NCI-H2107 (cell line): ENCODE measurements at places on chromosomes 5 and 9.

- no peak for DNase-seq
Measured at GRCh38 chr5:179381691-179382090, 36.4 kb upstream of the ADAMTS2 start.

DNA sequence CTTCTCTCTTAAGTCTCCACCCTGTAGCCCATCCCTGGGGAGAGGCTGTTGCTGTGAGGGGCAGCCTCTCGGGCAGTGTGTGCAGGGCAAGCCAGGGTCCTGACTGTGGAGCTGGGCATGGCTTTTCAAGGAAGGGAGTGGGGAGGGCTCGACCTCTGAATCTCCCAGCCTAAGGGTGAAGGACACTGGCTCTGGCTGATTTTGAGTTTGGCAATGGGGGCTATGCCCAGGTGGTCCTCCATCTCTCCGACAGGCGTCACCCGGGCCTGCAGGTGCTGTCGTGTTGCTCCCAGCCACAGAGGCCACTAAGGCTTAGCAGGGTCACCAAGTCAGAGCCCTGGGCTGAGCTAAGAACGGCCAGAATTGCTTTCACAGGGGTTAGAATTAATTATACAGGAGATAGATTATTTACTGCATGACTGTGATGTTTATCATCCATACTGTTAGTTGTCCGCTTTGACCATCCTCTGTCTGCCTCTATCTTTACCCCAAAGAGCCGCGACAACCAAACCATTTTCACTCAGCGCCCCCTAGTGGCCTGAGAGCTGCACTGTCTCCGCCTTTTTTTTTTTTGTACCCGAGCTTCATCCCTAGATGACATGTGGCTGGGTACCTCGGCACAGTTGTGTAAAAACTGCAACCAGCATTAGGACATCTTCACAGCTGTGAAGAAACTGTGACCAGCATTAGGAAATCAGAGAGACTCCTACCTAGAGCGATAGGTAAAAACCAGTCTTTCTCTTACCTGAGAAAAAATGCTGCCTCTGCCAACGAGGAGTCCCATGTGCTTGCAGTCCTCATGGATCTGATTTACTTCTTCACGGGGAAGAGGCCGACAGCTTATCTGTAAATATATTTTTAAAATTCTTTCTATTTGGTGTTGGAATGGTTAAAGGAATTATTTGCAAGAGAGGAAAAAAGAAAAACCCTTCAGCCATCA lies 44.5 kb downstream of the AGXT2 start:
- DNase-seq, result peak; percentile 30

DNA sequence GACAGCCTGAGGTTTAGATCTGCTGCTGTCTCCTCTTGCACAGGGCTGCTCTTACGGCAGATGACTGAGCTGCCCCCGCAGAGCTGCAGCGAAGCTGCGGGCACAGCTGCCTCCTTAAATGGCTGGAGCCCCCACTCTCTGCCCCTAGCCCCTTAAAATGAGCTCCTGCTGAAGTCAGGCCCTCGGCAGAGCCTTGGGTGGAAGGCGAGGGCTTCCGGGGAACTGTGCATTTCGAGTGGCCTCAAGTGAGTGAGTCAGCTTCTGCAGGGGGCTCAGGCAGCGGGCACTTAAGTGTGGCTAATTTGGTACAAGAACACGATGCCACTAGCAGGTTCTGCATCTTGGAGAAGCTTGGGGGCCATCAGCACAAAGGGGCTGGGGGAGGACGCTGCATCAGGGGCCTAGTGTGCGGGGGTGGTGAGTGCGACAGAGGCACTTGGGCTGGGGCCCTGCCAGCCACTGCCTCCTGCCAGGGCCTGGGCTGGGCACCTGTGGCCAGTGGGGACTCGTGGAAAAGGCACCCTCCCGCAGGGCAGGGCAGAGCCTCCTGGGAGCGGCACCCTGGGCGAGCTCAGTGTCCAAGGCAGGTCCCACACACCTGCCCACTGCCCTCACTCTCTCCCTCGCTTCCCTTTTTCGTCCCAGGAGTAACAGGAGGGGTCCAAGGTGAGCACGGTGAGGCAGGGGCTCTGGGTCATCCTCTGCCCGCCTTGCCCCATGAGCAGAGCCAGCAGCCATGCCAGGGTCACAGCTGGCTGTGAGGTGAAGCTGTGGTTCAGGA lies 28.8 kb upstream of the RNU6ATAC start:
- no peak for DNase-seq

DNA sequence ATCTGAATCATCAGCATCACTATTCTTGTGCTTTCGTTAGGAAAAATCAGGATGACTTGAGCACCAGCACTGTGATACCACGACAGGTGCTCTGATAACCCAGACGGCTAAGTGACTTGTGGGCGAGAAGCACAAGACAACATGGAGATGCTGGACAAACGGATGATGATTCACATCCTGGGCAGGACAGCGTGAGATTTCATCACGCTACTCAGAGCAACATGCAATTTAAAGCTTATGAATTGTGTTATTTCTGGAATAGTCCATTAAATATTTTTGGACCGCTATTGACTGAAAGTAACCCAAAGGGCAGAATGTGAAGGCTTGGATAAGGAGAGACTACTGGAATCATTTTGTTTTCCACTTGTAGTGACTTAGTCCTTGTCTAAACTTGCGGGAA lies 114.8 kb upstream of the DAPK1 start:
- DNase-seq, result no peak

- DNase-seq, result no peak
Measured at GRCh38 chr5:8598996-8599395, 730.0 kb downstream of the MTRR start.

DNA sequence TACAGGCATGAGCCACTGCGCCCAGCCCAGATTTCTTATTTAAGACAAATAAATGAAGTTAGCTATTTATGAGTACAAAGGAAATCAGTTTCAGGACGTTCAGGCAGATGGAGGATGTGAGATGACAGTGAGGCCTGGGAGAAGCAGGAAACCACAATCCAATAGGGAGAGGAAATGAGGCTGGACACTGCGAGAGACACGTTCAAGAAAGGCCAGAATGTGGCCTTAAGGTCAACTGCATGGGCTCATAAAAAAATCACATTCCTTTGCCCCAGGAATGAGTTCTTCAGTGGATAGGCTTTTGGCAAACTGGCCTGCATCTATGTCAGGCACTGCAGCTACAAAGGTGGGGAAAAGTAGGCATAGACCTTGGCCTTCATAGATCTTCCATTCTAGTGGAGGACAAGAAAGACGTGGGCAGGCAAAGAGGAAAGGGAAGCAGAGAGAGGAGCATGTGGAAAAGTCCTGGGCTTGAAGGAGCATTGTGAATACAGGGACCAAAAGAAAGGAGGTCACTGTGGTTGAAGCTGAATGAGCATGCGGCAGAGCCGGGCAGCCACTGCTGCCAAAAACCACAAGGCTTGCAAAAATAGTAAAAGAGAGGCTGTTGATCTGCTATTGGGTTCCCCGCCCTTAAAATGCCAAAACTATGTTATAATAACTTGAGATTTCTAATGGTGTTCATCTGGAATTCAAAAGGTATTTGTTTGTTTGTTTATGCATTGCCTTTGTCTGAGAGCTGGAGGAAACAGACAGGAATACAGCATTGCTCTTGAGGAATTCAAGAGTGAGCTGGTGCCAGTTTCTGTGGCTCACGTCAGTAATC lies 133.0 kb downstream of the GNA14 start:
- DNase-seq, result no peak

GRCh38 chr9:113882636-113883164 lies 6.6 kb downstream of the ZNF618 start:
- DNase-seq, result no peak

DNA sequence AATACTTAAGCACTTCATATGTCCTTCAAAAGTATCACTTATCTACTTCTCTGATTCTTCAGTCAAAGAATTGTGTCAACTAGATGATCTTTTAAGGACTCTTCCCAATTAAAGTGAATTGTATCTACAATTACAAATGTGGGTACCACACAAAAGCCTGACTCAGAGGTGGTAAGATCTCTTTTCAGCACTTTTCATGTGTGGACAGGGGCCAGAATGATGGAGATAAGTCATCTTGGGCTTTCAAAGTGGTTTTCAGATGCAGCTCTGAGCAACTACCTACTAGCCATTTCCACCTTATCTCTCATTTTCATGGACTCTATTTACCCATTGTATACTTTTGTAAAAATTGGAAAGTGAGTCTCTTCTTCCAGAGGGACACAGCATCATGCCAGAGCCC lies 8.4 kb downstream of the COX7C start:
- DNase-seq, result no peak

- DNase-seq, result no peak
Measured at GRCh38 chr5:31033295-31033694, 160.2 kb upstream of the CDH6 start.

- no peak for DNase-seq
Measured at GRCh38 chr5:133354323-133355185, 257.8 kb downstream of the FSTL4 start.

GRCh38 chr5:173310861-173311785 lies 17.1 kb downstream of the STC2 start:
- DNase-seq, result no peak

DNA sequence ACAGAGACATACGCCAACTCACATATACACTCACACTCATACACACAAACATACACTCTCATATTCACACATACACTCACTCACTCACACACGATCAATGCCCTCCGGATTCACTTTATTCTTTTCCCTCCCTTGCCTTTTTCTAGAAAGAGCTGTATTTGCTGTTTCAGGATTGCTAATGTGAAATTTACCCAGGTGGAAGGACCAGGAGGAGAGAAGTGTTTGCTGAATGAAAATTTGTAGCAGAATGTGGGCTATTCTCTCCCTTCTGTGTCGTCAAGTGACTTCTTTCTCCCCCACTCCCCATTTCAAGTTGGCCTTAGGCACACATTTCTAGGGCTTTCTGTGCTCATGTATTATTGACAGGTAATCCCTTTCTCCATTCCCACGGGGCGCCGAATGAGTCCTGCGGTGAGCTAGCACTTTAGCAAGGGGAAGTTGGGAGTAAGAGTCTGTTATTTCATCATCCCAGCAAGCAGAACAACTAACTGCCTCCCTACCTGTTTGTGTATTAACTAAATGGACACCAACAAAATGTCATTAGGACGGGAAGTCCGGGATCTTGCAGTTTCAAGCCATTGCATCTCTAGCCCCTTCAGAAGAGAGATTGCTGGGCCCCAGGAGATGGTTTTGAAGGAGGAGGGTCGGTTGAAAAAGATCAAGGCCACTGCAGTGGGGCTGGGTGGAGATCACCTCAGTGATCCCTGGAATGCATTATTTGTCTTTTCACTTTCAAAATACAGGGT lies 97.1 kb upstream of the TAF11L2 start:
- peak; percentile 10 for DNase-seq
